G401 (cell line): ENCODE measurements at places on chromosomes 5 and 9.

DNA sequence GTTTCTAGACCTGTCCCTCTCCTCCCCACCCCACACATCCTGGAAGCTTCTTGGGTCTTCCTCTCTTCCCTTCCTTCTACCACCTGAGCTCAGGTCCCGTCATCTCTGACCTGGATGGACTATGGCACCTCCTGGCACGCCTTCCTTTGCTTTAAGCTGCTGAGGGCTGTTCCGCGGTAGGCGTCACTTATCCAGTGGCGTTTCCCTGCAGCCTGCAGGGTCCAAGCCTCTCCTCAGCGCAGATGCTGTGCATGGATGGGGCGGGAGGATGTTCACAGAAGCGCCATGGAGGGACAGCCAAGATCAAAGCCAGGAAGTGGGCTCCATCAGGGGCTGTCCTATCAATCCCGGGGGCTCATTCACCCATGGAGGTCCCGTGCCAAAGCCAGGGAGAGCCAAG is 23.8 kb upstream of the CNOT6 start:
- no peak for DNase-seq

DNA sequence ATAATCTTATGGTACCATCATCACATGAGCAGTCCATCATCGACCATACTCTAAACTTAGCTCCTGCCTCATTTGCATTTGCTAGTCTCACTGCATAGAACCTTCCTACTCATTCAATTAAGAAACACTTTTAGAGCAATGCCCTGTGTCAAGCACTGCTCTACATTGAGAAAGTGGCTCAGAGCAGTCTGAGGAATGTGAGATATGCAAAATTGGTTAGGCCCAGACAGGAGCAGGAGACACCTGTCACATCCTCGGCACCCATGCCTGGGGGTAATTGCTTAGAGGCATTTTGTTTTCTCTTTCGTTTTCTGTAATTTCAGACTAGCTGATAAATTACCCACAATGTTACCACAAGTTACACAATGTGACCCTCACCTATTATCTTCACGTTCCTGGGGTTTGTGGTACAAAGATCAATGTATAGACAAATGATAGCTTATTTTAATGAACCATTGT is 4.9 kb upstream of the RARS1 start:
- DNase-seq = no peak

DNA sequence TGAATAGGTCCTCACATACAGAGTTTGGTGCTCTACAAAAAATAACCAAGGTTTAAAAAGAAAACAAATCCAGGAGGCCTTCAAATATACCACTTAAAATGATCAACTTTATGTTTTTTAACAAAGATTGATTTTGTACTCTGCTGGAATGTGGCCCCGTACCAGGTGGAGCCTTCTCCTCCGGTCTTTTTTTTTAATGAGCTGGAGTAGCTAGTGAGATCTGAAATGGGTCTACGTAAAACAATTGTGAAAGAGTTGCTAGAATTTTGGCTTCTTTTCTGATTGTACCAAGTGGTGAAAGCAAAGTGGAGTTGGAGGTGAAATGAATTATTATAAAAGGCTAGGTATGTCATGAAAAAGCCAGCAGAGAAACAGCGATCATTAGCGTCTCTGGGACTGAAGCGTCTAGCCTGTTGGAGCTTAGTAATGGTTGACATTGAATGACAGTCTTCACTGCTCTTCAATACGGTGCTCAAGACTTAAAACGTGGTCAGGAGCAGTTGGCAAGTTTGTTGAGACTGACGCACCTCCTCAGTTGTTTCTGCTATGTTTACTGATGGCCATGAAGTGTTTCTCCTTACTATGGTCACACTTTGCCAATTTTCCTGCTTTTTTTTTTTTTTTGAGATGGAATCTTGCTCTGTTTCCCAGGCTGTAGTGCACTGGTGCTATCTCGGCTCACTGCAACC is 84.4 kb downstream of the DAPK1 start:
- no peak for DNase-seq

GRCh38 chr5:127666043-127666716 is 17.3 kb downstream of the CTXN3 start:
- DNase-seq = no peak

DNA sequence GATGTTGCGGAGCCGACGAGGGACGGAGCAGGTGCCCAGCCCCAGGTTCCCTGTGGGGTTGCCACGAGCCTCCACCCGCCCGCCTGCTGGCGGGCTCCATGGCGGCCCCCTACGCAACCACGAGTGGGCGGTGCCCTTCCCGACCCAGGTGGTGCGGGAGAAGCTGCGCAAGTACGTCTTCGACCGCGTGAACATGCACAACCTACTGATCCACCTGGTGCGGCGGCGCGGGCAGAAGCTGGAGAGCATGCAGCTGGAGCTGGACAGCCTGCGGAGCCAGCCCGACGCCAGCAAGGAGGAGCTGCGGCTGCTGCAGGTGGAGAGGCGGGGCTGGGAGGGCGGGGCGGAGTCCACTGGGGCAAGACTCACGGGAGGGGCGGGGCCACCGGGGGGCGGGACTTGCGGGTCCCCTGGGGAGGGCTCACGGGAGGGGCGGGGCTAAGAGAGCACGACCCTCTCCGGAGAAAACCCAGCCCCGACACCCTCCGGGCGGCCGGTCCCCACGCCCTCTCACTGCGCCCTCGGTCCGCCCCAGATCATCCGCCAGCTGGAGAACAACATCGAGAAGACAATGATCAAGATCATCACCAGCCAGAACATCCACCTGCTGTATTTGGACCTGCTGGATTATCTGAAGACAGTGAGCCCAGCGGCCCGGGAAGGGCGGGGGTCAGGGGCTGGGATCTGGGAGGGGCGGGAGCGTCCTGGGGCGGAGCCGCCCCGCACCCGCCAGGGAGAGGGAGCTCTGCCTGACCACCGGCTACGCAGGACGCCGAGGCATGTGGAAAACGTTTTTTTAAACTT is 3.9 kb downstream of the CCDC183 start:
- peak; percentile 89 for DNase-seq

DNA sequence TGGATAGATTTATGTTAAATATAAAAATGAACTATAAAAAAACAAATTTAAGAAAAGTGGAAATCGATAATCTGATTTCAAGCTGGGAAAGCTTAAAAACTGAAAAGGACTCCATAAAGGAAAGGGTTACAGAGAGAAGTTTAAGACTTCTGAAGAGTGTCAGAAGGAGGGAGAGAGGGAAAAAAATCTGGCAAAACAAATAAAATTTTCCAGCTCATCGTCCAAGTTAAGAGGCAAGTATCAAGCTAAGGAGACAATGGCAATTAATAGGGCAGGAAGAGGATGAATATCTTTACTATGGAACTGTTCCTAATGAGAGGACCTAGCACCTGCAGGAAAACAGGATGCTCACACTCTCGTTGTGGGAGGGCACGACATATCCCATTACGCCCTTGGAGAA is 20.5 kb upstream of the HEXB start:
- no peak for DNase-seq

DNA sequence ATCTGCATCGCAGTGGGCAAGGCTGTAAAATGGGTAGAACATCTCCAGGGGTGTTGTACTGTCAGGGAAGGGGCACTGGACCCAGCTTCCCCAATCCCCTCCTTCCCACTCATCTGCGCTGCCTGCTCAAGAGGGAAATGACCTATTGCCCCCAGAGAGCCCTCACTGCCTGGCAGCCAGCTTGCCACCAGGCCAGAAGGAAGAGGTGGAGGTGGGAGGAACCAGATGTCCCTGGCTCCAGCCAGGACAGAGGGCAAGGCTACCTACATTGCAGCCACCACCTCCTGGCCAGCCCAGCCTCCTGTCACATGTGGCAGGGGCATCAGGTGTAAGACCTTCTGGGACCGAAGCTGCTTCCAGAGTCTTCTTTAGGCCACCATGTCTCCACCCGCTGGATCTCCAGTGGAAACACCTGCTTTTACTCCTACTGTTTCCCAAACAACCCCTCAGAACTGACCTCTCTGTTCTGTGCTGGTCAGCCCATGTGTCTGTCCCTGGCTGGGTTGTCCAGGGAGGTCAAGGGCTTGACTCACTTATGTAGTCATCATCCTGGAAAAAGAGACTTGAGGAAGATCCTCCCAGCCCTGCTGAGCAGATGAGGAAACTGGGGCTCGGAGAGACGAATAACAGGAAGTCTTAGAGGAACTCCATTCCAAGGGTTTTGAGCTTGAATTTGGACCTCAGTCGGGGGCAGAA is 42.3 kb downstream of the JADE2 start:
- no peak for DNase-seq

GRCh38 chr9:121987314-121987713 is 105.8 kb downstream of the TTLL11 start:
- DNase-seq = no peak

DNA sequence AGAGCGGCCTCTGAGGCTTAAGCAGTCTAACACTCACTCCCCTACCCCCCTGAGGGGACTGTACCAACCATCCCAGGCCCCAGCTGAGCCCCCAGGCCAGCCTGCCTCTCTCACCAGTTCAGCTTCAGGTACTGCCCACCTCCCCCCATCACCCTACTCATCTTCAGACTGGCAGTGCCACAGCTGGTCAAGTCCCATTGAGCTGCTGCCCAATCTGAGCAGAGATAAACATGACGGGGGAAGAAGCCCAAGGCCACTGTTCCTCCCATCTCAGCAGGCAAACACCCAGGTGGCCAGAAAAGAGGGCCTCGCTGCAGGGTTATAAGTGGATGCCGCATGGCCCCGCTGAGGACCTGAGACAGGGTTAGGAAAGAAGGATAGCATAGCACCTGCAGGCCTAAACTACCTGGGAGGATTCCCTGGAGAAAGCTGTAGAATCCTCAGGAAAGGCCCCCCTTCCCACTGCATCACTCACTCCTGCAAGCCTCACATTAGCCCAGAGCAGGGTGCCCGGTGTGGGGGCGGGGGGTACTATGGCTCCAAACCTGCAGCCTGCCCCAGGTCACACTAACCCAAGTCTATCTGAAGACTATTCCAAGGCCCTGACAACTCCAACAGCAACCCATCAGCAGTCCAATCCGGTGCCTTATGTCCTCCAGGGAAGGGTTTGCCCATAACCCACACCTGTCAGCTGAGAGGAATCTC is 3.6 kb downstream of the B4GALT1 start:
- no peak for DNase-seq

GRCh38 chr5:59430066-59430685 is 463.4 kb downstream of the PDE4D start:
- no peak for DNase-seq

DNA sequence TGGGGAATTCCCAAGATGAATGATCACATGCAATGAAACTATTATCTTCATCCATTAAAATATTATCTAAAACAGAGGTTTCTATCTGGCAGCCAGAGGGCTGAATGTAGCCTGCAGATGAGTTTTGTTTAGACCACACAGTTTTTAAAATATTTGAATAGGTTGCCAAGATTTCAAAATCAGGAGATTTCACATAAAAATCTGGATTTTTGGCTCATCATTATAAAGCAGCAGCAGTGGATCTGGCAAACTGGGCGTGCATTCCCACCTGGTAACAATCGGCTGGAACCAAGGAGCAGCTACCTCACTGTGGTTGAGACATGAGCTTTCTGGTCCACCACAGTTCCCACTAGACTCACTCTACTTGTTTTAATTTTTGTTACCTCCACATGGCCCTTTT is 155.1 kb downstream of the BNC2 start:
- DNase-seq = no peak

GRCh38 chr5:61389609-61390008 is 57.6 kb downstream of the ZSWIM6 start:
- DNase-seq = no peak
